ENCODE measurements at places on chromosomes 6 and 20.

DNA sequence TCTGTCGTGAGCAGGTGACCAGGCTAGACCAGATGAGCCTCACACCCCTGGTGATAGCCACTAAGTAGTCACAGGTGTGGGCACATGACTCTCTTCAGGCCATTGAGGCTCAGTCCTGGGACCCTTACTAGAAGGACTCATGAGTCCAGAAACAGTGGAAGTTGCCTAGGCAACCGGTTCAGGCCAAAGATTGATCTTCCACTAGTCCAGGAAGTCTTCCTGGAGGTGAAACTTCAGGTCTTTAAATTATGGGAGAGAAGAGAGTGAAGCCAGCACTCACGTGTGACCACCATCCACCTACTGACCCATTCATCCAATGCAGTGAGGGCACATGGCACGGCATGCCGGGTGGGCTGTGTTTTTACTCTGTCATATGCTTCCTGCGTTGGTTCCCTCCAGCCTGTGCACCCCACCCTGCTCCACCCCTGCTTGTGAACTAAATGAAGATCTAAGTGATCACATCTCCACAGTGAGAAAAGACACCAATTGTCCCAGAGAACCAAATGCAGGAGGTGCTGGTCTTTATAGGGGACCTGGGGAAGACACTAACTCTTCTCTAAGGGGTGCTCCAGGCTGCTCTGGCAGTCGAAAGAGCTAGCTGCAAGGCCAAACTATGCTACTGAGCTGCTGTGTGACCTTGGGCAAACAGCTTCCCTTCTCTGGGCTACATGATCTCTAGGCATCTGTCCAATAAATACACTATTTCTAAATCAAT lies 12.5 kb upstream of the STX16 start:
- DNase-seq: no peak

DNA sequence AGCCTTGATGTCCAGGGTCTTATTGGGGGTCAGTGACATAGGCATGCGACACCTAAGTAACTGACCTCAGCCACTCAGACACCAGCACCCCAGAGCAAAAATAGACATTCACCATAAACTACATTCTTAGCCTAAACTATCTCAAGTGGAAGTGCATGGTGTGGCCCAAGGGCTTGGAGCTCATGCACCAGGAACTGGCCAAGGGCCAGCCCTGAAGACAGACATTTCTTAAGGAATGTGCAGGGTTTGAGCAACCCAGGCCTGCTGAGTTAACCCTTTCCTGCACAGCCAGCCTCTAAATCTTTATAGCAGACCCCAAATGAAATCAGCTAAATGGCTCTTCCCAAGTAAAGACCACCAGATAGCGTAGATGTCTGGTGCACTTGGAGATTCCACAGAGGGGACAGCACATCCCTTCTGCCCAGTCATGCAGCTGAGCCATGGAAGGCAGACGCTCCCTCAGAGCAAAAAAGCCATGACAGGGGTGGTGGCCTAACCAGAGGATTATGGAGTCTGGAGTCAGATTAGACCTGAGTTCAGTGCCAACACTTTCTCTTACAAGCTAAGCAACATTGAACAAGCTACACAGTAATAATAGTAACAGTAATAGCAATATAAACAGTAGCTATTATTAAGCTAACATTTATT lies 222.6 kb downstream of the ZMYND8 start:
- no peak for DNase-seq

DNA sequence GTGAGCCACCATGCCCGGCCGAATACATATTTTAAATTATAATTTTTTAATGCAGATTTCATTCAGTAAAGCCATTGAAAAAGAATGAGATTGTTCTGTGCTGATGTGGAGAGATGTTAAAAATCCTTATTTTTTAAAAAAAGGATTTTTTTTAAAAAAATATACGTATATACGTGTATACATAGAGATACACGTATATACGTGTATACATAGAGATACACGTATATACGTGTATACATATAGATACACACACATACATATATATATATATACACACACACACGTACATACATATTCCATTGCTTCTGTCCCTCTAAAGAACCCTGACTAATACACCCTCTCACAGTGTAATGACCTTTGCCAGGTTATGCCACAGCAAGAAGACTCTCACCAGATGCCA lies 23.8 kb upstream of the TBC1D7 start:
- DNase-seq: no peak

- DNase-seq: no peak
These were observed 112.5 kb downstream of the IPCEF1 start for GRCh38 chr6:154243793-154244750.

- no peak for DNase-seq
These were observed 83.1 kb downstream of the KCNB1 start for GRCh38 chr20:49399329-49399728.

- no peak for DNase-seq
These were observed 366.5 kb downstream of the FOXA2 start for GRCh38 chr20:22217712-22218352.

DNA sequence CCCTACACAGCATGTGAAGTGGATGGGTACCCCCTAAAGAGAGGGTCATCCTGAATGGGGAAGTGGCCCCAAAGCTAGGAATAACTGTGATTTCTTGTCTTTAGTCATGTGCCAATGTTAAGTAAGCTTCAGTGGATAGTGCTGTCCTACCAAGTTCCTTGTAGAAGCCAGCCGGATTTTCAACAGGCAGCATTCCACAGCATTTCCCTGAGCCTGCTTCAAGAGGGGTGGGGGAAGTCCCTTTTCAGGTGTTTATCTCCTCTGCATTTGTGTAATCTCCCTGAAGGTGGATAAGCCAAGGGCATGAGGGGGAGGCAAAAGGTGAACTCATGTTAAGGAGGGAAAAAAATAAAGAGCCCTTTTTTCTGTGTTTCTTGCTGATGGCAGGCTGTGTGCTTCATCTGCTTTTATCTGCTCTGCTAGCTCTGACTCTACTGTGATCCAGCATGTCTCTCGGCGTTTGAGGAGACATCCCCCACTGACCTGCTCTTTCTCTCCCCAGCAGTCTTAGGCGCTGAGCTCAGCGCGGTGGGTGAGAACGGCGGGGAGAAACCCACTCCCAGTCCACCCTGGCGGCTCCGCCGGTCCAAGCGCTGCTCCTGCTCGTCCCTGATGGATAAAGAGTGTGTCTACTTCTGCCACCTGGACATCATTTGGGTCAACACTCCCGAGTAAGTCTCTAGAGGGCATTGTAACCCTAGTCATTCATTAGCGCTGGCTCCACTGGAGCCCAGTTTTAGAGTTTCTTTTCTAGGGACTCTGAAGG lies 1.9 kb downstream of the EDN1 start:
- DNase-seq: no peak

DNA sequence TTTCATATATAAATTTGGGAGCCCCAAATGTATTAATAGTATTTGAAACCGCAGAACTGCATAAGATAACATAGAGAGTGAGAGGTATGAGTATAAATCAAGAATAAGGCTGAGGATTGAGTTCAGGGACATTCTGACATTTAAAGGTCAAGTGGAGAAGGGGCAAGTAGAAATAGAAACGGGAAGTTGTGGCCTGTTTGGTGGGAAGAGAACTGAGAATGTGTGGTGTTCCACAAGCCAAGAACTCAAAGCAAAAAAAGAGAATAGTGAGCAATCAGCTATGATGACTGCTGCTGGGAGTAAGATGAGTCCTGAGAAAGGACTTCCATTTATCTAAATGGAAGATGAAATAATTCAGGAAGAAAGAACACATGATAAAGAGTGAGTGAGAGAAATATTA lies 418.4 kb downstream of the CD109 start:
- no peak for DNase-seq

- no peak for DNase-seq
These were observed 33.8 kb upstream of the MRPS10 start for GRCh38 chr6:42251500-42251899.

GRCh38 chr20:37816003-37816402 lies 86.9 kb upstream of the VSTM2L start:
- no peak for DNase-seq

- no peak for DNase-seq
These were observed 130.8 kb downstream of the SCAF8 start for GRCh38 chr6:154864066-154864430.

GRCh38 chr6:106732376-106732940 lies 103.1 kb downstream of the QRSL1 start:
- no peak for DNase-seq

- no peak for DNase-seq
These were observed 62.6 kb downstream of the GINS1 start for GRCh38 chr20:25470045-25470444.

DNA sequence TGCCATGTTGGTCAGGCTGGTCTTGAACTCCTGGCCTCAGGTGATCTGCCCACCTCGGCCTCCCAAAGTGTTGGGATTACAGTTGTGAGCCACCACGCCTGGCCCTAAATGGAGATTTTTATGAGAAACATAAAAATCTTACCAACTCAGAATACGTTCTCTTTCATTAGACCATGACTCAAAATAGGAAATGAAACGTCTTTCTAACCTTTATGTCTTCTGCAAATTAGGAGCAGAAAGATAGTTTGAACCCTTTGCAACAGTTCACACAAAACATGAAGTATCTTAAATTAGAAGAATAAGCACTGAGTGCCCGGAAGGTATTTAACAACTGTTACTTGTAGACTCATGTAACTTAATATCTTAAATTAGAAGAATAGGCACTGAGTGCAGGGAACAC lies 48.3 kb downstream of the AHI1 start:
- no peak for DNase-seq

- no peak for DNase-seq
These were observed 9.0 kb downstream of the COL21A1 start for GRCh38 chr6:56238352-56238751.

- no peak for DNase-seq
These were observed 246.2 kb upstream of the NRSN1 start for GRCh38 chr6:23879816-23880215.

DNA sequence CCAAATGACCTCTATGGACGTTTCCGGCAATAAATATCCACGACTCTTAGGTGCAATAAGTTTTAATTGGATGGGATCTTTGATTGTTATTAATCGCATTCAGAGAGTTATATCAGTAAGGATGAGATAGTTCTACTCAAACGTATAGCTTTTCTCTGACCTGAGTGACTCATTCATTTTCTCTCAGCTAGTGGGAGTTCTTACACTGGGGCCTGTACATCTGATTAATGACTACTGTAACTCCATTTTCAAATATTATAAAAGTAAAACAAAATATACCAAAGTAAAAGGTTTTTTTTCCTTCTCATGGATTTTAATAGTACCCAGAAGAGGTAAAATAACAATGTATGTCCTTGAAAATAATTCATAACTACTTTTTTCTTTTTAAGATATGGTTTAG lies 41.1 kb upstream of the SAMD5 start:
- DNase-seq: no peak

DNA sequence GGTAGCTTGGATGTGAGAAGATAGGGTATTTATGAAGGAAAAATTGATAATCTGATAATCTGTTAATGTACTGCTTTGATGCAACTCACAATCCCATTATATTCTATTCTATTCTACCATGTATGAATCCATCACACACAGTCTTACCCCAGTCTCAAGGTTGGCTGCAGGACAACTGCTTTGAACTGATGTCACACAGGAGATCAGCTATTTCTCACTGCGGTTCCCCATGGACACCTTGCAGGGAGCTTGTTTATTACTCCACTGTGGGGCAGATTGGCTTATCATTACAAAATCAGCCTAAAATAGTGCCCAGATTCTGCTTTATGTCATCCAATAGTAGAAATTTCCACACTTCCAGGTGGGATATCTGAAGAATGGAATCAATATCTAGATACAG lies 61.0 kb upstream of the HS3ST5 start:
- DNase-seq: no peak

DNA sequence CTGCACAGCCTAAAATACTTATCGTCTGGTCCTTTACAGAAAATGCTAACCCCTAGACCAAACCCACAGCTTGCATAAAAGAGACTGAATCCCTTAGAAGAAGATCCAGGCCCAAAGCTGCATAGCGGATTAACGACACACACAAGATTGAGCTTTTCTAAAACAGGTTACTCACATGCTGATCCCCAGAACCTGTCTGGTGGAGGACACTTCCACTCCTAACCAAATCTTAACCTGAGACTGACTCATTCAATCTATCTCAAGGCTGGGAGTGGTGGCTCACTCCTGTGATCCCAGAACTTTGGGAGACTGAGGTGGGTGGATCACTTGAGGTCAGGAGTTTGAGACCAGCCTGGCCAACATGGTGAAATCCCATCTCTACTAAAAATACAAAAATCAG lies 2.8 kb upstream of the SLPI start:
- DNase-seq: no peak

DNA sequence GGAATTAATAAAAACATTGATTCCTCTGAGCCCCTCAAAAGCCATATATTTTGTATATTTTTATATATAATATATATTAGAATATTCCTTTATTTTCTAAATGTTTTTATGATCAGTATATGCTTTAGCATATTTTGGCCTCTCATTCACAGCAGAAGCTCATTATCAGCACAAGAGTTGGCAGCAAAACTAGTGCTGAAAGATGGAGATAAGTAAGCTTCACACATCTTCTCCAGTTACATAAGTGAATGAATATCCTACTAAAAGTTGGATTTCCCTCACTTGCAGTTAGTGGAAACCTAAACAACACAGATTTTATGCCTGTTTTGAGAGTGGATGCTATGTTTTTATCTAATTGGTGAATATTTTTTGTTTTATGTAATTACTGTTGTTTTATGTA lies 1303.8 kb upstream of the ADGRB3 start:
- no peak for DNase-seq

- DNase-seq: no peak
These were observed 16.5 kb downstream of the IGF2R start for GRCh38 chr6:159985296-159985945.

- no peak for DNase-seq
These were observed 118.7 kb downstream of the CLIC5 start for GRCh38 chr6:45896783-45897441.

DNA sequence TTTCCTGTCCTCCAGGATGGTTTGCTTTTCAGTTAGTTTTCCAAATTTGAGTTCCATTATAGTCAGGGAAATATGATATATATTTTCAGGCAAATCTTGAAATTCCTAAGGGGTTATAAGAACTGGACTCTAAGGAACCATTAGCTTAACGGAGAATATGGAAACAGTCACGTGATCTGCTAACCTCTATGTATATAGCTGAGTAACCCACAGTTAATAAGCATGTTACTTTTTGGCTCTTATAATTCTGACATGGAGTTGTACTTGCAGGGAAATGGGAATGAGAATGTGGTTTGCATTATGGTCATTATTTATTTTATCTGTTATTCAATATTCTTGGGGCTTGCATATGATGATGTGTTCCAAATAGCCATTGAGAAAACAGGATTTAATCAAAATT lies 23.3 kb downstream of the SOBP start:
- DNase-seq: no peak

Data from AG04450 (cell line).